ENCODE measurements at places on chromosomes 3 and 15.

- no peak for DNase-seq
These were observed 364.7 kb upstream of the TGFBR2 start for GRCh38 chr3:30241721-30242120.

GRCh38 chr15:42858999-42859789 lies 61.4 kb downstream of the TTBK2 start:
- no peak for DNase-seq

DNA sequence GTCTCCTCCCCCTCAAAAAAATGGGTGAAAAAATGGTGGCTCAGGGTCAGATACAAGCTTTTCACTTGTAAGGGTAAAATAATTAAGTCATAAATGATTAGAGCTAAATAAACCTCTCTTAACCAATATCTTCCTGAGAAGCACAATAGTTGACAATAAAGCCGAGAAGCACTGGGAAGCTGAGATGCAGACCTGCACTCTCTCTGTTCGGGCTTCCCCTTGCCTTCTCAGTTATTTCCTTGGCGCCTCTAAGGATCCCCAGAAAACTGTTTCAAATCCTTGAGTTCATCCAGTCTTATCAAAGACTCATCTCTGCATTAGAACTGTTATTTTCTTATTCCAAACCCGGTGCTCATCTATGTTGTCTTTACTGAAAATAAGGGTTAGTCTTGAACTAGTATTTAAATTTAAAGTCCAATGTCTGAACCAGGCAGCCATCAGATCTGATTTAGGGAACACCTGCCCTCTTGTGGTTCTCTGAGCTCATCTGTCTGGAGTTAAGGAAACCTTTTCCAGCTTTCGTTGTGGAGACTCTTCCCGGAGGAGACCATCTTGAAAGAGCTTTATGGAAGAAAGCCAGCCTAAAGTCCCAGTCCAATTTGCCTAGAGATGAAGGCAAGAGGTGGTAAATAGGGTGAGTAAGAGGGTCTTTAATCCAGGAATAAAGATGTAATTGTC lies 256.4 kb upstream of the MCTP2 start:
- no peak for DNase-seq

DNA sequence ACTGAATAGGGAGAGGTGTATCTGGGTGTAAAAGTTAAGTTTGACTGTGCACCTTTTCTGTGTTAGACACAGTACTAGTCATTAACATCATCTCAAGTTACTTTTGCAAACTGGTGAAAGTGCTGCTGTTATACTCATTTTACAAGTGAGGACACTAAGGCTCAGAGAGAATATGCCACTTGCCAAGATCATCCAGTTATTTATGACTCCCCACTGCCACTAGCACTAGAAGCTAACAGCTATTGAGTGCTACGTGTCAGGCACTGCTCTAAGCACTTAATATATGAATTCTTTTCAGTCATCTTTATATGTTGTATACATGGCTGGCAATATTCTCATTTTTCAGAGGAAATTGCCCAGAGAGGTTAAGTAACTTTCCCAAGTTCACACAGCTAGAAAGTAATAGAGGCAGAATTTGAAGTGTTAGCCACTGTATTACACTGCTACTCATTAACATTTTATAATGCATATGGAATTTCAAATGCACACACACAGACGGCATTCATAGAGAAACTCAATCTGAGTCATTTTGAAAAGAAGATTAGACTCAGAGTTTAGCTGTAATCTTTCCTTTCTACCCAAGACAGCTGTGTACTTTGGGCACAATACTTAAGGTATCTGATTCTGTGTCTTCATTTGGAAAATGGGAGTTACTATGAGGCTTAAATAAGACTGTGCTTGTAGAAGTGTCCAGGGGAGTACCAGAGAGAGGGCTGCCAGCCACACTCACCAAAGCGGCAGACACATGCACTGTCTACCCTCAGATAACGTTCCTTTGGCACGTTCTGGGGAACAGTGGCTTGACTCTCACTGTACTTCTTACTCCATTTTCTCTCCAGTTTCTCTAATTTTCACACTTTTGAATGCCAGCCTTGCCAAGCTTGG lies 1.3 kb upstream of the MASP1 start:
- DNase-seq = no peak

- DNase-seq = no peak
These were observed 7.6 kb upstream of the THBS1 start for GRCh38 chr15:39573287-39573686.

GRCh38 chr15:66651198-66651597 lies 50.8 kb upstream of the SMAD6 start:
- DNase-seq = no peak

DNA sequence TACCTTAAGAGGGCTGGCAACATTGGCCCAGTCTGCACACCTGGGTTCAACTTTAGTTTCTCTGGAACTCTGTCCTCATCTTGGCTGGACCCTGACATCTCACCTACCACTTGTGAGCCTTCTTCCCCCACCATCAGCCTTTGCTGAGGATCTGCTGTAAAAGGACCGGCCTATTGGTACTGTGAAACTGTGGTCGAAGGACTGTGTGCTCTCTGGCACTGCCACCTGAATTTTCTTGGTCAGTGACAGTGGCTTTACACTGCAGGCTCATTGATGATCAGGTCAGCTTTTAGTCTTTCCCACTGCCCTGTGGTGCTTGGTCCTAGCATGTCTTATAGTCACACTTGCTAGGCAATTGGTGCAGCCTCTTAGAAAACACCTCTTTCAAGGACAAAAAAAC lies 86.9 kb downstream of the PEX5L start:
- no peak for DNase-seq

DNA sequence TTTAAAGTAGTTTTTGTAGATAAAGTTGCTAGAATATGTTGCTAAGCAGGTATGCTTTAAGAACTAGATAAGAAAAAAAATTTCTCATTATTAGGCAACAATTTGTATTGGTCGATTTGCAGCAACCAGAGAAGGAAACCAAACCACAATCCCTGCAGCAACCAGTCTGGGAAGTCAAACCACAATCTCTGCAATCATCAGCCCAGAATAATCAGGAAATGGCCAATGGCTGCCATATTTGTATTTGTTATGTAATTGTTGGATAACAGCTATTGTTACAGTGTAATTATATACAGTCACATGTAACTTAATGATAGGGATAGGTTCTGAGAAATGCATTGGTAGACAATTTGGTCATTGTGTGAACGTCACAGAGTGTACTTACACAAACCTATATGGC lies 23.6 kb downstream of the STXBP5L start:
- no peak for DNase-seq
